ENCODE measurements at places on chromosomes 6 and 20.

GRCh38 chr6:164034602-164035140 lies 620.2 kb downstream of the QKI start:
- DNase-seq, result no peak

DNA sequence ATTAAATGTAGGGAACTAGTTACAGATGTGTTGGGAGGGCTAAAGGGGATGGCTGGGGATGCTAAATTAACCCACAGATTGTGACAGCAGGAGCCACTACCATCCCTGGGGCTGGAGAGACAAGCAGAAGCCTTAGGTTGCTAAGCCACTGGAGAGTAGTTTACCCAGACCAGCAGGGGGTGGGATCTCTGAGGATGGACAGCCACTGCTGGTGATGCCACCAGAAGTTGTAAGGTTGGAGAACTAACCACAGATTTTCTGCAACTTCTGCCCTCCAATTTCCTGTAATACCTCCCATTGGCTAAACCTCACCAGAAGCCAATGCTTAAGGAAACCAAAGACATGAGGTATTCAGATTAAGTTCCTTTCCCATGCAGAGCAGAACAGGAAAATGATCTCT lies 139.6 kb upstream of the NOX3 start:
- DNase-seq, result no peak

DNA sequence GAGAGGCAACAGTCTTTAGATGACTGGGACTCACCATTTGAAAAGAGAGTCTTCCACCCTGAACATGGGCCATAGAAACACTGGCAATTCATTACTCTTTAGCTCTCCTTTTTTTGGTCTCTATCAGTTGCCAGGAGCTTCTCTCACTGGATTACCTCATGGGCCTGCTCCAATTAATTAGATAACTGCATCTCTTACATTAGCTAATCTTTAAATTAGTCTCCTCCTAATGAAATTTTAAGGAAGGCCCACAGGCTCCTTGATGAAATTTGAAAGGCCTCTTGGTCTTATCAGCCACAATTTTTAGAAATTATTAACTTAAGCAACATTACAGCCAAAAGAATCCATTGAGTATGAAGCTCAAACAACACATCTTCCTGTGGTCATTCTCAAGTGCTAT lies 184.4 kb downstream of the UNC5CL start:
- DNase-seq, result no peak

GRCh38 chr6:29424575-29424974 lies 9.8 kb downstream of the OR12D1 start:
- no peak for DNase-seq

- no peak for DNase-seq
Measured at GRCh38 chr20:1417273-1417672, 24.4 kb upstream of the FKBP1A start.

GRCh38 chr20:24046888-24047287 lies 58.3 kb upstream of the GGTLC1 start:
- DNase-seq, result no peak

DNA sequence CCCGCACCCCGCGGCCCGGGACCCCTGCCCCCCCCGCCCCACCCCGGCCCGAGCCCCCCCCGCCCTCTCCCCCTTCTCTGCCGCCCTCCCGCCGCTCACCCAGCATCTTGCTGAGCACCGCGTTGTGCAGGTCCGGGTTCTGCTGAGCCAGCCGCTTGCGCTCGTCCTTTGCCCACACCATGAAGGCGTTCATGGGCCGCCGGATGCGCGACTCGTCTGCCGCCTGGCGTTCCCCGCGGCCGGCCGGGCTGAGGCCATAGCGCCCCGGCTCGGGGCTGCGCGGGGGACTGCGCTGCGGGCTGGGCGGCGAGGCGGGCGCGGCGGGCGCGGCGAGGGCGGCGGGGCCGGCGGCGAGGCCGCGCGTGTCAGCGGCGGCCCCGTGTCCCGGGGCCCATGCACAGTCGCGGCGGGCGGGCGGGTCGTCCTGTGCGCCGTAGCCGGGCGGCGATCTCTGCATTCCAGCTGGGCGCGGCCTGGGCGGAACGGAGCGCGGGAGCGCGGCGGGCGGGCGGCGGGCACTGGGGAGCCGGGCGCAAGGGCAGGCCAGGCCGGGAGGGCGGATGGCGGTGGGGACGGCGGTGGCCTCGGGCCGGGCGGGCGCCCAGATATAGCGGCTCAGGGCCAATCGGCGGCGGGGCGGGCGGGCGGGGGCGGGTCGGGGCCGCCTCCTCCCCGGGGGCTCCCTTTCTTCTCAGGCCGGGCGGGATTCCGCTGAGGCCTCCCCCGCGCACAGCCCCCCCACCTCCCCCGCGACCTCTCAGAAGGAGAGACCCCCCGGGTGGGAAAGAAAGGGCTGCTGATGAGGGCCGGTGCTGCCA lies at the start of gene SOX18:
Gene SOX18, minus strand, starts transcription at position 580 of the 818 bp plus-strand sequence. Its CDS starts 123 bp downstream, at position 457.
- no peak for DNase-seq

DNA sequence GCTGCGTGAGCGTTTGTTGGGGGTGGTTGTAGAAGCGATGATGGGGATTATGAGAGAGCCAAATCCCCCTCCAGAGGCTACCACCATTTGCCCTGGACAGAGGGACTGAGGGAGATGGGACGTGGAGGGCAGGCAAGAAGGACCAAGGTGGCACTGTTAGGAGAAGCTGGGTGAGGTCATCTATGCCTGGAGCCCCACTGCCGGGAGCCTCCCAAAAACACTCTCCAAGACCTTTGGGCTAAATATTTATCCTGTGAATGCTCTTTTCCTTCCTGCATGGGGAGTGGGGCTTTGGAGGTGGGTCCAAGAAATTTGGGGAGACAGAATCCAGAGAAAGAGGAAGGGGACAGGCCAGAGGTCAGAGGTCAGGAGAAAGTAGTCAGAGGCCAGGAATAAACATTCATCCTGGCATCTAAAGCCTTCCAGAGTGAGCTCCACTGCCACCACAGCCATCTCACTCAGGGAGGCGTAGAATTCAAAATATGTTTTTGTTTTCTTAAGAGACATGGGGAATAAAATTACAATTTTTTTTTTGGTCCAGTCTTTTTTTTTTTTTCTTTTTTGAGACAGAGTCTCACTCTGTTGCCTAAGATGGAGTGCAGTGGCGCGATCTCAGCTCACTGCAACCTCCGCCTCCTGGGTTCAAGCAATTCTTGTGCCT lies 17.8 kb upstream of the PTGIS start:
- no peak for DNase-seq

DNA sequence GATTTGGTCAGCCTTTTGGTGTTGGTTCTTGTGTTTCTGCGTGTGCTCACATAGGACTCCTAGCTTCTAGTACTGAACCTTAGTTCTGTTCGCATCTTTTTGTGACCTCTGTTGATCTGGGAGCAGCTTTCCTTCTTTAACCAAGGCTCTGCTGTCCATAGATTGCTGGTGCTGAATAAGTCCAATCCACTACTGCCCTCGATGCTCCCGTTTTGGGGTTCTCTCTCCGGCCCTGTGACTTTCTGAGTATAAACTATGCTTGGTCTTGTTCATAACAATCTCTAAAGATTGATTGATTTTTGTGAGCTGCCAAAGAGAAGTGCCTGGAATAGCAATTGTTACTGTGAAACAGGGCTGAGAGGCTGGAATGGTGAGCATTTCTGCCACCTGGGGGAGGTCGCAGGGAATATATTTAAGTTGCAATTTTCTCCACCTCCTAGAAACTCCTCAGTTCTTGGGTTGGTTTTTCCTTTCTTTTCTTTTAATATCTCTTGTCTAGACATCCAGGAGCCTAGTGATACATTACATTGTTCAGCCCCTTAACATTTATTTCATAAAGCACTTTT lies 422.9 kb upstream of the CHD6 start:
- no peak for DNase-seq

DNA sequence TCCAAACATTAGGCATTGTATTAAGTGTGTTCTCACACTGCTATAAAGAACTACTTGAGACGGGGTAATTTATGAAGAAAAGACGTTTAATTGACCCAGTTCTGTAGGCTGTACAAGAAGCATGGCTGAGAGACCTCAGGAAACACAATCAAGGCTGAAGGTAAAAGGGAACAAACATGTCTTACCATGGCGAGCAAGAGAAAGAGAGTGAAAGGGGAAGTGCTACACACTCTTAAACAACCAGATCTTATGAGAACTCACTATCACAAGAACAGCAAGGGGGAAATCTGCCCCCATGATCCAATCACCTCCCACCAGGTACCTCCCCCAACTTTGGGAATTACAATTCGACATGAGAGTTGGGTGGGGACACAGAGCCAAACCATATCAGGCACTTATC lies 86.6 kb upstream of the TOP1 start:
- DNase-seq, result no peak

DNA sequence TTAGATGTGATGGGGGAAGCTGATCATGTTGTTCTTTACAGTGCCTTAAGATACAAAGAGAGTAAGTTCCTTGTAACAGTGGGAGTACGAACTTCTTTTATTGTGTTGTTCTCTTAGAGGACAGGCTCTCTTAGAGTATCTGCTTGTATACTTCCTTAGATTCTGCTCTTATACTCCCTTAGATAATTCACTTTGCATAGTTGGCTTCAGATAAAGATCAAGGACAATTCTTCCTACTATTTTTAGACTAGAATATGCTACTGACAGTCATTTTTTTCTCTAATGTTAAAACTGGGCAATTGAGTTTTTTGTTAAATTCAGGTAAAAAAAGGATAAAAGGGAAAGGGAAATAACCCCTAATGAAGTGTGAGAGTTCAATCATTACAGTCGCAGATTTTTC lies 138.7 kb downstream of the MYB start:
- no peak for DNase-seq

DNA sequence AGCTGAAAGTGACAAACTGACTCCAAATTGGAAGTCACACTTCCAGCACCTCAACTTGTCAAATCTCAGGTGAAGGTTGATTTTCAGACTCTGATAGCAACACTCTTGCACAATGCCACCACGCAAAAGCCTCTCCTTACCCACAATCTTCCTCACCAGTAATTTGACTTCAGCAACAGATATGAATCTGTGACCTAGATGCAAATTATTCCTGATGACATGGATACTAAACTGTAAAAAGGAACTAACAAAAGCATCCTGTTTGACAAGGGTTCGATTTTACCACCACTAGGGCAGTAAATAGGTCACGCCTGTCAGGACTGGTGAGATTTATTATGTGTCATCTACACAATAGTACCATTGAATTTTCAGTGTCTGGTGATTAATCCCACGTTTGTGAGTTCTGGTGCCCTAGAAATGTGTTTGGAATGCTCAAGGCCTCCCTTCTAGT lies 134.4 kb upstream of the COL21A1 start:
- DNase-seq, result no peak

- no peak for DNase-seq
Measured at GRCh38 chr6:135514706-135515105, 17.2 kb upstream of the AHI1 start.

DNA sequence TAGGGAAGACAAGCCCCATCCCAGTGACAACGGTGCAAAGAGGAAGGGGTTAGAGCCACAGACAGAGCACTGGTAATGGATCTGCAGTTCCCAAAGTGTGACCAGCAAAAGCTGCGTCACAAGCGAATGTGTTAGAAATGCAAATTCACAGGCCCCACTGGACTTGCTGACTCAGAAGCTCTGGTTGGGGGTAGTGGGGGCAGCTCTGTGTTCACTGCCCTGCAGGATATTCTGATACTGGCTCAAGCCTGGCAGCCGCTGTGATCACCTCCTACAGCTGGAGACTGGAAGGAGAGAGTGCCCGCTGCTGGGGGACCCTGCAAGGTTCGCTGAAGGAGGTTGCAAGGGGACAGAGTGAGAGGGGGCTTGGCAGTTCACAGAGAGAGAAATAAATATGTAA lies 179.7 kb upstream of the CDH4 start:
- no peak for DNase-seq

GRCh38 chr6:2077826-2078225 lies 167.6 kb downstream of the GMDS start:
- DNase-seq, result no peak

- DNase-seq, result no peak
Measured at GRCh38 chr6:108948181-108948661, 100.0 kb downstream of the ARMC2 start.

- DNase-seq, result no peak
Measured at GRCh38 chr6:105678516-105678915, 275.6 kb upstream of the PREP start.

- DNase-seq, result peak; percentile 93
Measured at GRCh38 chr6:83609248-83609647, 96.9 kb downstream of the PRSS35 start.

DNA sequence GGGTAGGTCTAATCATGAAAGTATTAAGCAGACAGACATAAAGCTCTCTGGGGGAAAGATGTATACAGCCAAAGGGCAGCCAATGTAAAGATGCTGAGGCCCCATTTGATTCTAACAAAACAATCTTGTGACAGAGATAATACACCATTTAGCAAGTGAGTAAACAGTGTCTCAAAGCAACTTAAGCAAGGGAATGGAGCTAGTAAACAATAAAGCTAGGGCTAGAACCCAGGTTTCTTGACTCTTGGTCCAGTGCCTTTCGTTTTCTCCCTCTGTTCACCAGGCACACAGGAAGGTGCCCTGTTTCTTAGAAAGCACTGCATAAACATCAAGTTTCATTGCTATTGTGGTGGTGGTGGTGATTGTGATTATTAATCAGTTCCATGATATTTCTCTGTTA lies 5.1 kb downstream of the ELOVL2 start:
- no peak for DNase-seq

DNA sequence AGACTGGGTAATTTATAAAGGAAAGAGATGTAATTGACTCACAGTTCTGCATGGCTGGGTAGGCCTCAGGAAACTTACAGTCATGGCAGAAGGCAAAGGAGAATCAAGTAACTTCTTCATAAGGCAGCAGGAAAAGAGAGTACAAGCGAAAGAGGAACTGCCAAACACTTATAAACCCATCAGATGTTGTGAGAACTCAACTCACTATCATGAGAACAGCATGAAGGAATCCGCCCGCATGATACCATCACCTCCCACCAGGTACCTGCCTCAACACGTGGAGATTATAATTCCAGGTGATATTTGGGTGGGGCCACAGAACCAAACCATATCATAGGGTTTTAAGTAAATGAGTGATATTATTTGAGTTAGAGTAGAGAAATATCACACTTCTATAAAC lies 189.3 kb downstream of the TSHZ2 start:
- no peak for DNase-seq

- no peak for DNase-seq
Measured at GRCh38 chr6:44514085-44514484, 126.6 kb downstream of the CDC5L start.

DNA sequence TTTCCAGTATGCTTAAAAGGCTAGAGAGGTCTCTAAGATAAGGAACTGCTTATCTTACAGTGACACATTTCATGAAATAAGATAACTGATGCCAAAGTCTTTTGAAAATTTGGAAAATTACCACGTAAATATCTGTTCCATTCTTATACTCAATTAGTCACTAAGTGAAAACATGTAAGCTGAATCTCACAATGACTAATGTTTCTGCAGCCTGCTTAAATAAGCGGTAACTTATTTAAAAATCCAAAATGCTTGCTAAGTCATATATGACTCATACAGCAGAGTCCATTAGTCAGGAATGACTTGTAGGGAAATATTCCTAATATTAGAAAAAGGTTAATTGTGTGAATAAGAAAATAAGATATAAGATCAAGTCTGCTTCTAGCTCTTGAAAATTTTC lies 27.8 kb upstream of the LGSN start:
- DNase-seq, result no peak

GRCh38 chr20:7703551-7703961 lies 236.7 kb downstream of the HAO1 start:
- peak; percentile 95 for DNase-seq

All from COR-L47 (cell line).